ENCODE measurements at places on chromosomes 2 and 18.

DNA sequence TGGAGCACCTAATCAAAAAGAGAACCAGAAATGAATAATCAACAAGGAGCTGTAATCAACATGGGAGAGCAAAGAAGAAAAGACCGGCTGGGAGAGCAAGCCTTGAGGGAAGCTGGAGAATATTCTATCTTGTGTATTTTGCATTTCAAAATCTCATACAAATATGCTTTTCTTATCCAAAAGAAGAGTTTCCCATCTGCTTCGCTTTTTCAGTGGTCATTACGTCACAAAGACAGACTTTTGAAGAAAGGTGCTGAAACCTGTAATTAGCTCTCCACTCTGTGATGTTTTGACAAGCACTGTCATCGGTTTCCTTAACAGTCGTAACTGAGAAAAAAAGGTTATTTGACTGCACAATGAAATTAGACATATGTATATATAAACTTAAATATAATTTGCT is 139.1 kb upstream of the TACR1 start:
- DNase-seq = no peak

DNA sequence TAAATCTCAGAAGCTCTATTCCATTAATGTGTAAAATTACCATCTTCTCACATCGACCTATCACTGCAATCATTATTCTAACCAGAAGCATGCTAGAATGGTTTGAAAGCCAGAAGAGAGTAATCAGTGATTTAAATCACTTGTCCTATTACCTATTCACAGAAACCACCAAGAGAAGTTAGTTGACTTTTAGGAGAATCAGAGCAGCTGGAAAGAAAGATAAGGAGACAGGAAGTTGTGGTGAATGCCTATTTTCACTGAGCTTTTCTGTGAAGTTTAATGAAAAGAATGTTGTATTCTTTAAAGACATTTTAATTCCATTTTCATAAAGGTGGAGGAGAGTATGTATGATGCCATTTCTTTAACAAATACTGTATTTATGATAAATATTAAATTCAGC is 352.6 kb upstream of the CRIM1 start:
- DNase-seq = no peak

GRCh38 chr18:38644875-38645641 is 1079.5 kb upstream of the CELF4 start:
- DNase-seq = no peak

- DNase-seq = no peak
These were observed 32.2 kb downstream of the RFX8 start for GRCh38 chr2:101442667-101443061.

GRCh38 chr2:20288642-20289340 is 61.9 kb downstream of the PUM2 start:
- no peak for DNase-seq

DNA sequence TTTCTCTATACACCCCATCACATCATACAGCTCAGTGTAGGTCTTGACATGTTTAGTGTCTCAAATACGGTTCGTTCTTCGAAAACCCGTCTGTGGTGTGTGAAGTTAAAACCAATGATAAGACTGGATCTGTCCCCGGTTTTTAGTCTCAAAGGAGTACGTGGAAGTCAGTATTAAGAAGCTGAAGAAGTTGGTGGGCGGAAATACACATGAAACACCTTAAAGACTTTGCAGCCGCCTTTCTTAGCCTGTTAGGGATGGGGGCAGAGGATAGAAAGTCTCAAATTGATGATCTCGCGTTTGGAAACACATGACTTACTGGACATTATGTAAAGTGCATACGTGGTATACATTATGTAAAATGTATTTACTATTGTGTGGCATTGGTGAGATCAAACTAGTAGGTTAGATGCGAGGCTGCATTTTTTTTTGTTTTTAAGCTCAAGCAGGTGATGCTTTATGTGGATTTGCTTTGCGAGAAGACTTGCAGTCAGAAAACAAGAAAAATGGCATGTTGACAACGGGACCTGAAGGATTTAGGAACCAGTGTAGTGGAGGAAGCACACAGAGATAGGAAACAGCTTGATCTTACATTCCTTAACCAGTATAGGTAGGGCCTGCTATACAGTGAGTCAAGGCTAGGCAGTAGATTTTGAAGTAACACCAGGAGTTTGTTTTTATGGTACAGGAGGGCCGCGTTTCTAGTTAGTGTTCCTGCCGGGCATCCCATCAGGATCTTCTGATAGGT is 1.2 kb downstream of the CNOT11 start:
- DNase-seq = no peak

DNA sequence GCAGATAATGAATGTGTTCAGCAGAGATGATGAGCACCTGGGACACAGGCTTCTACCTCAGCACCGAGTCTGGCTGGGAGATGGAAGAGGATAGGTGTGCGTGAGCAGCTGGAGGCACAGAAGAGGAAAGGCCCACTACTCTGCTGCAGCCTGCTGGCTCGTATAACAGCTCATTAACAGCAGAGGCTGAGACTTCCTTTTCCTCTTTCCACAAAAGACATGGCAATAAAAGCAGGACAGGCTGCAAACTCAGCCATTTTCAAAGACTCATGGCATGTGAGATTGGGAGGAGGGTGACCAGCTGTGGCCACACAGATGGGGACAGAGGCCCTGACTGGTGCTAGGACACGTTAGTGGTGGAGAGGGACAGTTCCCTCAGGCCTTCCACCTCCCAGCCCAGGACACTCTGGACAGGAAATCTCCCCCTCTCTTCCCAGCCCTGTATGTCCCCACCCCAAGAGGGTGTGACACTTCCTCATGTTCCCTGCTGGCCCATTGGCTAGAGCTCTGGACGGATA is 60.3 kb downstream of the CACNB4 start:
- DNase-seq = no peak

DNA sequence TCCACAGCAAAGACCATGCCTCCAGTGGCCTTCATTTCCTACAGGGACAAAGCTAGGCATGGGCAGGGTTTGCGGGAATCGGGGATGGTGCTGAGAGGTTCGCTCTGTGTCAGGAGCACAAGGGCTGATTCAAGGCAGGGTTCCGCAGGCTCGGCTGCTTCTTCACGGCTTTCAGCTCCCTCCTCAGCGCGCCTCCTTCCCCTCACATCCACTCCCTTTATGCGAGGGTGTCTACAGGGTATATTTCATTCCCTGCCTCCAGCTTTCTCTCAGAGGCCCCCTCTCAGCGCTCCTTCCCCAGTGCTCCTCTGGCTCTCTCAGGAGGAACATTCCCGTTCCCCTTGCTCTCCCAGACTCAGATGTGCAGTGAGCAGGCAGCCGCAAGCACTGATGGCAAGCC is 78.7 kb upstream of the ASB18 start:
- DNase-seq = no peak

GRCh38 chr18:62499263-62499650 is 23.6 kb upstream of the ZCCHC2 start:
- no peak for DNase-seq

DNA sequence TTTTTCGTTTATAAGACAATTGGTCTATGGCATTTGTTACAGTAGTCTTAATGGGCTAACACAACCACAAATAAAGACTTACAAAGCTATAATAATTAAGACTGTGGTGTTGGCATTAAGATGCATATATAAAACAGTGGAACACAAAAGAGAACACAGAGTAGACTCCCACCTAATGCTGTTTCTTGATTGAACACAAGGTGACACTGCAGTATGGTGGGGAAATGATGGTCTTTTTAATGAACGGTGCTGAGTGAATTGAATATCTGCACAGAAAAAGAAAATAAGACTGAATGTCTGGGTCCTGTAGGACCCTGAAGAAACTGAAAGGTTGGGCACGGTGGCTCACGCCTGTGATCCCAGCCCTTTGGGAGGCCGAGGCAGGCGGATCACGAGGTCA is 1136.6 kb upstream of the NXPH2 start:
- no peak for DNase-seq

DNA sequence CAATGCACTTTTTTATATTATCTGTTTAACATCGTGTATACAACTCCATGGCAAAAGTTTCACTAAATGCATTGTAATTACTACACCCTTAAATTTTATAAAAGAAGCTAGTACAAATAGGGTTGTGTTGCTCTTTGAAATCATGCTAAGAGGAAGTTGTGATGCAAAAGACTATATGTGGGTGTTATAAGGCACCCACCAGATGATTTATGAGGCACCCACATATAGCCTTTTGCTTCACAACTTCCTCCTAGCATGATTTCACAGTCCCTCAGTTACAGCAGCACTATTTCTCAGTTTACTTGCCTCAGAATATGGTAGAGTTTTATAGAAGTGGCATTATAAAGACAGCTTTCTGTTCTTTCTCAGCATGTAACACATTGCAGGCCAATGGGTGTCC is 277.3 kb upstream of the DOK6 start:
- DNase-seq = no peak

GRCh38 chr2:44275927-44276303 is 635 bp downstream of the SLC3A1 start:
- DNase-seq = no peak

- no peak for DNase-seq
These were observed 60.8 kb downstream of the MBP start for GRCh38 chr18:77071711-77072292.

GRCh38 chr2:101387151-101387834 is at the start of gene CREG2:
Gene CREG2 (minus strand): TSS chr2:101387503. CDS start chr2:101387457, 46 bp downstream.
- peak; percentile 79 for DNase-seq

DNA sequence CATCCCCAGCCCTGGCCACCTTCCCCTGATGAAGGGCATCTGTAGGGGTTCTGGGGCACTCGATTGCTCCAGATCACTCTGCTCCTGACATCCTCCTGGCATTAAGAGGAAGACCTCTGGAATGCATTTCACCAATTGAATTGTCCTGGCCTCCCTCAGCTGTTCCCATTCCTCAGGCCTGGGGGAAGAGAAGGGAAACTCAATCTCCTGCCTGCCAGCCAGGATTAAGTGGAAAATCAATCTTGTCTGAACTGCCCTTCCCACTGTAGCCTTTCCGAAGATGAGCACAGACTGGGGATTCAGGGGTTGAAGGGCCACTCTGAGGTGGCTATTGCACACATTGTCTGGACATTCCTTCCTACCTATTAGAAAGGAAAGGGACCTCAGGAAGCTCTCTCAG is 99.8 kb downstream of the ALK start:
- no peak for DNase-seq

- DNase-seq = no peak
These were observed 139.6 kb downstream of the TTC32 start for GRCh38 chr2:19762142-19762541.

- DNase-seq = no peak
These were observed 365.6 kb upstream of the UBE2E3 start for GRCh38 chr2:180614776-180615175.

DNA sequence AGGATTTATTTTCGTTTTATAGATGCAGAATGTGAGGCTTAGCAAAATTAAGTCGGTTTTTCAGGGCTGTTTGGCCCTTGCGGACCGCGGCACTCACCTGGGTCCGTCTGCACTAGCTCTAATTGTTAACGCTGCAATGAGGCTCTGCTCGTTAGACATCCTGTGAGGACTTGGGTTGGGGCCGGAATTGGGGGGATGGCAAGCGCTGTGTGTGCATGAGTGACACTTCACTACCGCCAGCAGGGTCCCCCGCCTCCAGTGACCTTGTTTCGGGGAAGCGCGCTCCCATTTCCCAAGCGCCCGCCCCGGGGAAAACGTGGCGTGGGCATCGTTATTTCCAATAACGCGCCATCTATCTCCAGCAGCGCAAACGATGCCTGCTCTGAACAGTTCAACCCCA is 54.2 kb downstream of the KCNG2 start:
- DNase-seq = no peak

DNA sequence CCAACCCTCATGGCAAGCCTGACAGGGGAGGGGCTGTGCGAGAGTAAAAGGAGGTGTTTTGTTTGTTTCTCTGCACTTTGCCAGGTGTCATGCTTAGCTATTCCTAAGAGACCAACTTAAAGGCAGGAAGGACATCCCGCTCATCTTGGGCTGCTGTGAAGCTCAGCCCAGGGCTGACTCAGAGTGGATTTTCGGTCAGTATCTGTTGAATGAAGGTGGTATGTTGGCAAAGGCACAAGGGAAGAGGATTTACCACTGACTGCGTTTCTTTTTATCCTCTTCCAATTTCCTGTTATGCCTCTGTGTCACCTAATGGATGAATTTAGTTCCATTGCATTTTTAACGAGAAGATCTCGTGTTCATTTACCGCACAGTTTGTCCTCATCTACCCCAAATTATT is 18.9 kb downstream of the TRPM8 start:
- no peak for DNase-seq

- no peak for DNase-seq
These were observed 742 bp upstream of the MYO5B start for GRCh38 chr18:50195689-50196088.

GRCh38 chr2:20737505-20737904 is 70.6 kb downstream of the GDF7 start:
- DNase-seq = no peak

All from suprapubic skin (tissue), 4 donors.